Stimulated activated CD8-positive, alpha-beta memory T cell treated with anti-CD3 and anti-CD28 coated beads, Interleukin-7, amount 100 ng/mL, for 24 hours (primary cell): ENCODE measurements at places on chromosomes 1 and 21.

DNA sequence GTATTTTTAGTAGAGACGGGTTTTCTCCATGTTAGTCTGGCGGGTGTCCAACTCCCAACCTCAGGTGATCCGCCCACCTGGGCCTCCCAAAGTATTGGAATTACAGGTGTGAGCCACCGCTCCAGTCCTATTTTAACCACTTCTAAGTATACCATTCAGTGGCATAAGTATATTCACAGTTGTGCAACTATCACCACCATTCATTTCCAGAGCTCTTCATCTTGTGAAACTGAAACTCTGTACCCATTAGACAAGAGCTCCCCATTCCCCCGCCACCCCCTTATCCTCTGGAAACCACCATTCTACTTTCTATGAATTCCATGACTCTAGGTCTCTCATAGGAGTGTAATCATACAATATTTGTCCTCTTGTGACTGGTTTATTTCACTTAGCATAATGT is 40.2 kb upstream of the CAMTA1 start:
- no peak for DNase-seq

DNA sequence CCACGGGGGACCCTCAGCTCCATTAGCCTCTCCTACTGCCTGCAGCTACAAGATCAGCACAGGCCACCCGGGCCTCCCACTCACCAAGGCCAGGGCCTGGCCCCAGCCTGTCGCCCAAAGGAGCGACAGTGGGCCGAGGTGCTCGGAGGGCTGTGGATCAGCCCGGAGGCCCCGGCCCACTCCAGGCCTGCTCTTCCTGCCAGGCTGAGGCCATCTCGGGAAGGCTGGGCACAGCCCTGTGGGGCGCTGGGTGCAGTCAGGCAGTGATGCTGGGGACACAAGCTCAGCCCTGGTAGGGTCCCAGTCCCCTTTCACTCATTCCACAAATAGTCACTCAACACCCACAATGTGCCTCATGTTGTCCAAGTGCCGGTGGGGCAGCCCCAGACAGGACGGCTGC is 58.8 kb downstream of the CASZ1 start:
- no peak for DNase-seq

- no peak for DNase-seq
Measured at GRCh38 chr1:16020325-16020724, 1.5 kb upstream of the CLCNKA start.

GRCh38 chr1:77126307-77126706 is 92.9 kb downstream of the PIGK start:
- no peak for DNase-seq

- DNase-seq, result no peak
Measured at GRCh38 chr1:197618061-197618460, 157.2 kb downstream of the DENND1B start.

DNA sequence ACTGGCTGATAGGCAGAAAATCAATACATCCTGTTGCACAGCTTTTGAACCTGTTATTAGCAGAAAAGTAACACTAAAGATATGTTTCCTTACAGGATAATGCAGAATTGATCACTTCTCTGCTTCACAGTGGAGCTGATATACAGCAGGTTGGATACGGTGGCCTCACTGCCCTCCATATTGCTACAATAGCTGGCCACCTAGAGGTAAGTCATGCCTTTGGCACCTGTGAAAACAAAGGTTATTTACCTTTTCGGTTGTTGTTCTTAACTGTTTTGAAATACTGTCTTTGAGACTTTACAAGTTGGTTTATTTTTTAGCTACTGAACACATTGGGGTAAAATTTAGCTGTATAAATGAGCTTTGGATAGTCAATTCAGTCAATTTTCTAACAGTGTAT is 36.3 kb downstream of the TNNI3K start:
- DNase-seq, result no peak

GRCh38 chr1:54944610-54945392 is 35.6 kb upstream of the TMEM61 start:
- DNase-seq, result peak; percentile 10

- no peak for DNase-seq
Measured at GRCh38 chr21:28669321-28669720, 323.4 kb downstream of the LTN1 start.
